ENCODE measurements at places on chromosomes 2 and 18. TPM values are rescaled to one million over a fixed set of nuclear protein-coding genes. Genes with fewer than 3 reads are reported as not detected.
A peak's percentile ranks its signal among the peaks of the same experiment; 100 is the strongest.

Gene NGEF
- under 0.01 TPM for total RNA-seq

Gene ZEB2
- total RNA-seq, result 40.6 TPM

Gene SERPINB12
- not detected for total RNA-seq

Gene TMEM87B
- 112 TPM for total RNA-seq

GRCh38 chr2:53498210-53498609 is 269.4 kb upstream of the CHAC2 start:
- peak; percentile 17 for DNase-seq
